Lung (tissue), 17 donors: ENCODE measurements at places on chromosomes 16 and 17.

- no peak for DNase-seq
Observed at GRCh38 chr17:28737770-28738679, 5.8 kb upstream of the TRAF4 start.

GRCh38 chr17:33127706-33128105 is 136.1 kb downstream of the SPACA3 start:
- no peak for DNase-seq

- DNase-seq: peak; percentile 74
Observed at GRCh38 chr17:11144358-11145233, 96.4 kb upstream of the SHISA6 start.

DNA sequence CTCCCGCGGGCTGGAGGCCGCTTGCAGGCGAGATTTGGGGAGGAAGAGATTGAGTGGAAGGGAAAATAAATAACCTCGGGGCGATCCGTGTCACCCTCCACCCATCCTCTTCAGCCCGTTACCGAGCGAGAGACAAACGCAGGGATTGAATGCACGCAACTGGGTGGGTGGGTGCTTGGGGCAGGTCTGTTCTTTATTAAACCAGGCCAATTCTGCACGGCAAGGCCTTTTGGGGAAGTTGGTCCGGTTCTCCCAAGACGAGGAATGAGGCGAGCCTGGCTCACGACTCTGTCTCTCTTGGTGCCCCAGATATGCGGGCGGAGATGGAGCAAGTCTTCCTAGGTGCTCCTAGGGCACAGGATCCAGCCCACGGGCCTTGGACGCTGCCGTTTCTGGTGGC is 396 bp upstream of the HOXB7 start:
- no peak for DNase-seq

- DNase-seq: no peak
Observed at GRCh38 chr17:44348234-44348987, 3.3 kb downstream of the GRN start.

GRCh38 chr17:34246446-34246845 is 8.6 kb upstream of the CCL2 start:
- no peak for DNase-seq

DNA sequence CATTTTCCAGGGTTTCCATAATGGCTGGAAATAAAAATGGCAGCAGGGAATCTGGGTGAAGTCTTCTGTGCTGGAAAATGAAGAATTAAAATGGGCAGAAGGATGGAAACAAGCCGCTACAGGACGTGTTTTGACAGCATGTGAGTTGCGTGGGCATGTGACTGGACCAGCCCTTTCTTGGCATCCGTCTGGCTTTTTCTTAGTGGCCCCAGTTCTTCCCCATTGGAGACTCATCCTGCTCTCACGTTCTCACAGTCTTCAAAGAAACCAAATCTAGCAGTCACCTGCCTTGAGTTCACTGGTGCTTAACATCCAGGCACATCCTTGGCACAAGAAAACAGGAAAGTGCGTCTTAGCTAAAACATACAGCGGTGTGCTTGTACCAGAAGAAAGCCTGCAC is 180.2 kb upstream of the CACNG5 start:
- DNase-seq: no peak

- DNase-seq: no peak
Observed at GRCh38 chr16:81279392-81279791, 35.4 kb upstream of the GAN start.

DNA sequence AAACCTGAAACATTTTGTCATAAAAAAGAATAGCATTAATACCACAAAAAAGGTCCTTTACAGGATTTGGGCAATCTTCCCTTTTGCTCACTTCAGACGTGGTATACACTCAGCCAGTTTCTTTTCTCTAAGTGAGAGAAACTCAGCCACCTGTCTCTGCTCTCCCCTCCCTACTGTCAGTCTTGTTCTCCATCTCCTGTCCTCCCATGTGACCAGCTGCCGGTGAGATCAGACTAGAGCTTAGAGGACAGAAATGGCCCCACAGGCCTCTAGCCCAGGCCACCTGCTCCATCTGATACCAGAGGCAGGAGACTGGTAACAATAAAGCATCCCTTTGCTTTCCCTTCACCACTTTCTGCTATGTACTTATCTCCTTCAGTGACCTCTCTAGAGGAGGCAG is 34.9 kb downstream of the CMC2 start:
- DNase-seq: no peak

GRCh38 chr16:4071686-4072561 is 44.3 kb downstream of the ADCY9 start:
- no peak for DNase-seq

- peak; percentile 44 for DNase-seq
Observed at GRCh38 chr16:23952128-23952970, 116.6 kb downstream of the PRKCB start.

- DNase-seq: no peak
Observed at GRCh38 chr17:19348081-19348650, 14.4 kb downstream of the B9D1 start.

- no peak for DNase-seq
Observed at GRCh38 chr17:59327121-59327980, 4.1 kb upstream of the YPEL2 start.

DNA sequence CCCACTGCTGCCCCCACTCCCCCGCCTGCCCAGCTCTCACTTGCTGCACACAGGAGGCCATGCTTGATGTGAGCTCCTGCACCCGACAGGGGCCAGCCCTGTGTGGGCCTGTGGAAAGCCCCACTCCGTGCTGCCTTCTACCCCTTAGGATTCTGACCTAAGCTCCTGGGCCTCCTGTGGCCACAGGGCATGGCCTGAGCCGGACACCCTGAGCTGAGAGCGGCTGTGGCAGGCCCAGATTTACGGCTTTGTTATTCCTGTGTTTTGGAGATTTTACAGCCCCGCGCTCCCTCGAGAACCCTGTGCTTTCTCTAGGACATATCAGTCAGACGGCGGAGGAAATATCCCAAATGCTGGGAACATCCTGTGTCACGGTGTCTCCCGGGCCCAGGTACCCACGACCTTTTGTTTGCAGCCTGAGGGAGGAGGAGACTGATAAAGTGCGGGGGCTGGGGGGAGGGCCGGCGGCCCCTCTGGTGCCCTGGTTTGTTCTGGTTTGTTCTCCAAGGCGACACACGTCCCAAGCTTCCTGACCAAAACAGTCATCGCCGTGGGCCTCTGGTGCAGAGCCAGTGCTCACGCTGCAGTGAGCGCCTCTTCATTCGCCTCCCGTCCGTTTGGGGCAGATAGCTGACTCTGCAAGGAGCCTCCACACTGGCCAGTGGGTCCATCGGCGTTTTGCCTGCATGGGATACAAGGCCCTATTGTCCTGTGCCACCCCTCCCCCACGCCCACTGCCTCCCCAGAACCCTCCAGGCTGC is 363.4 kb downstream of the C16orf95 start:
- no peak for DNase-seq

DNA sequence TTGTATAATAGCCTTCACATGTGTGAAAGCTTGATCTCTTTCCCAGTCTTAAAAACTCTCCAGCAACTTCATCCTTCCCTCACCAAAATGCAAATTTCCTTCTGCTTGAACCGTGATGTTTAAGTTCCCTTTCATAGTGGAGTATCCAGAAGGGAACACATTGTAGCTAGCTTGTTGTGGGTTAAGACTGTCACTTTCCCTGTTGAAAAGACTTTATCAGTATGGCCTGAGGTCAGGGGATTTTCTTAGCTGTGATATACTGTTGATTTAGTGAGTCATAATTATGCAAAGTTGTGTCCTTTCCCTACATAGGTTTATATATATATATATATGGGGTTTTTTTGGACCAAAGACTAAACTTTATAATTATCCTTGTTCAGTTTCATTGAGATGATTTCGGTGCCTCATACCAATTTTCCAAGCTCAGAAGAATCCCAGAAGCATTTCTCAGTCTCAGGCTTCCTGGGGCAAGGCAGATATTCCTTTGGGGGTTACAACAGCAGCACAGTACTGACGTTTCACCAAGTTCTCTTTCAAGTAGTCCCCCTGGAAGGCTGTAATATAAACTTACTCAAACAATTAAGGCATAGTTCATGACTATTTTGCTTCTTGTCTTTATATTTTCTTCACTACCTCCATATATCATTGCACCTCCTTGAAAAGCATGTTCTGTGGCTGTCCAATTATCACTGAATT is 35.7 kb downstream of the ESRP2 start:
- DNase-seq: no peak

DNA sequence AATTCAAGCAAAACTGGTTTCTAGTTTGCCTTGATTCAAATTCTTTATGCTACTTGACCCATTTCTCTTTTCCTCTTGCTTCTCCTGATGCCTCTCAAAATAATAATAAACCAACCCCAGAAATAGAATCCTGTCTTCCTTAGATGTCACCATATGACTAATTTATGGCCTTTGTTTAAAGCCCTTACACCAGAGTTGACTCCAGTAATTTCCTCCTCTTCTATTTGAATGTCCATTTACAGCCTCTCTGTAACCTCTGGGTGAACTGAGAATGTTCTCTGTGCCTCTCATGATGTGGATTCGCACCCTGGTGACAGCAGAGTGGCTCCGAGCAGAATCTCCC is 31.5 kb downstream of the ZFHX3 start:
- no peak for DNase-seq

GRCh38 chr17:2963332-2964027 is 99.9 kb downstream of the OR1D5 start:
- no peak for DNase-seq

- DNase-seq: no peak
Observed at GRCh38 chr17:81589612-81590011, 37.5 kb upstream of the FAAP100 start.

- peak; percentile 65 for DNase-seq
Observed at GRCh38 chr17:76681222-76682137, 29.3 kb downstream of the MXRA7 start.

GRCh38 chr16:49620869-49621240 is 235.1 kb downstream of the ZNF423 start:
- DNase-seq: no peak

- DNase-seq: no peak
Observed at GRCh38 chr17:68255731-68256538, 8.1 kb downstream of the AMZ2 start.

GRCh38 chr17:81537856-81538555 is 9.8 kb downstream of the FSCN2 start:
- DNase-seq: no peak

- no peak for DNase-seq
Observed at GRCh38 chr17:70208080-70208794, 38.9 kb downstream of the KCNJ2 start.

DNA sequence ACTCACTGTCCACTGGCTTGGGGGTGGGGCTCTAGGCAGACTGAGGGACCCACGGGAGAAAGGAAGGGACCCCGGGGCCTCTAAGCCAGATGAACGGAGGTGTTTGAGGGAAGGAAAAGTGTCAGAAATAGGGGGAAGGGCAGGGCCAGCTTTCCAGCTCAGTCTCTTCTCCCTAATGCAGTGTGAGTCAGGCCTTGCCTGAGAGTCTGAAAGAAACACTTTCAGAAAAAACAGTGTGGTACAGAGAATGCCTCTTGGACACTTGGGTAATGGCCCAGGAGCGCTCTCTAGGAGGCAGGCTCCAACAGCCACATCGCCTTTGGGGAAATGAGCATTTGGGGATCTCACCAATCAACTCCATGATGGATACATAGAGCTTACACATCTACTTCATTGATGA is 46.9 kb downstream of the NDEL1 start:
- no peak for DNase-seq

GRCh38 chr17:17783116-17783824 is 53.5 kb downstream of the SREBF1 start:
- peak; percentile 73 for DNase-seq

DNA sequence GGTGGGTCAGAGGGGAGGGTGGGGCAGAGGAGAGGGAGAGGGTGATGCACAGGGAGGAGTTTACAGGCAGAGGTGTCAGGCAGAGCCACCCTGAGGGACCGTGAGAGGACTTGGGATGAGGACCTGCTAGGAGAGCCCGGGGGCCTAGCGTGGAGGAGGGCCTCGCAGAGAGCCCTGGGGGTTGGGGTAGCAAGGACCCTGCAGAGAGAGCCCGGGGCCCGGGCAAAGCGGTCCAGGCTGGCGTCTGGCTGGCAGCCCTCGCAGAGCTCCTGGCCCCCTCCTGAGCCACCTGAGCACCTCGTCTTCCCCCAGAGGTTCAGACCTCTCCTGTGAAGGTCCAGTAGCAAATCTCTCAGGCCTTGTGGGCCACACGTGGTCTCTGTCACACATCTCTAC is 42.0 kb upstream of the ZNF469 start:
- no peak for DNase-seq

DNA sequence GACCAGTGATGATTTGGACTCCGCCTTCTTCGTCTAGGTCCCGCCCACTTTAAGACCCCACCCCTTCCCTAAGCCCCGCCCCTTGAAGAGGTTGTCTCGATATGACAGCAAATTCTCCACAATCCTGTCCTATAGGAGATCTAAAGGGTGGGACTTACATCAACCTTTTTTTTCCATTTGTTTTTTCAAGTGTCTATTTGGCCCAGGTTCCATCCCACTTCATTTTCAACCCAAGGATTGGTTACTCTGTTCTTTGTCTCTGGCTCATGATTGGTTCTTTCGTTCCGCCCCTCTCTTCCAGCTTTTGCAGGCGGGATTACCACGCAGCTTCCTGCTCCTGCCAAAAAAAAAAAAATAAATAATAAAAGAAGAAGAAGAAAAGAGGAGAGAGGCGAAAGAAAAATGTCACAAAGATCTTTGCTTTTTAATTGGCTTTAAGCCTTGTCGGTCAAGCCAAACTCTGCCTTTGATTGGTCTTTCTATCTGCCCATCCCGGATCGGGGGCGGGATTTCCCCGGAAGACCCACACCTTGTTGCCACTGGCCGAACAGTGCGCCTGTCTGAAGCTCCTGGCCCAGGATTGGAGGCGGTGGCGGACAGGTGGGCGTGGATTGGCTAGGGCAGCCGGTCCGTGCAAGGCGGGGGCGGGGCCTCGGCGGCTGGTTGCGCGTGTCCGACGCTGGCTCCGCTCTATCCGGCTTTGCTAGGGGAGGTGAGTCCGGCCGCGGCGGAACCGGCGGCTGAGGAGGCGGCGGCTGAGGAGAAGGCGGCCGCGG is 1.2 kb upstream of the NLK start:
- DNase-seq: peak; percentile 100

DNA sequence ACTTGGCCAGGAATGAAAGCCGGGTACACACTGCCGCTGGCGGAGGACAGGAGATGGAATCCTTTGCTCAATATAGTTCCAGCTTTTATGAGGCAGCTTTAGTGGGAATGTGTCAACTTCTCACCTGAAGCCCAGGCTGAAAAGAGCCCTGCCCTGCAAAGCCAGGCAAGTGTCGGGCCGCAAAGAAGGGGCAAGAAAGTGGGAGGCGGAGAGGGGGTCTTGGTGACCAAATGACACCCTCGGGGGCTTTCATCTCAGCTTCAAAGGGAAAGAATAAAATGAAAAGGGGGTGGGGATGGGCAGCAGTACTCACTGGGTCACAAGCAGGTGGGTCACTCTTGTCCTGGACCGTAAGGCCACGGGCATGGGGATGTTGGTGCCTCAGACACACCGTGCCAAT is 62.9 kb downstream of the C16orf95 start:
- DNase-seq: no peak

- no peak for DNase-seq
Observed at GRCh38 chr17:74471341-74471740, 4.9 kb downstream of the CD300A start.

DNA sequence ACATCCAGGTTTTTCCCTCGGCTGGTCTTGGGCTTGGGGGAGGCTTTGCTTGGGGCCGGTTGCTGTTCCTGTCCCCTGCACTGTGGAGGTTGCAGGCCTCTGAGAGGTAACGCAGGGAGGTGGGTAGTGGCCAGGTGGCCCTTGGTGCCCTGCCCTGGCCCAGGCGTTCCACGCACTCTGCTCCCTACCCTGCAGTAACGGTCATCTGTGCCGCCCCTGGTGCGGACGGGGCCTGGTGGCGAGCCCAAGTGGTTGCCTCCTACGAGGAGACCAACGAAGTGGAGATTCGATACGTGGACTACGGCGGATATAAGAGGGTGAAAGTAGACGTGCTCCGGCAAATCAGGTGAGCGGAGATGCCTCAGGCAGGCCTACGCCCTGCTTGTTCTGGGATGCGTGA is 30.9 kb downstream of the AKAP1 start:
- DNase-seq: no peak
